HS-5 (cell line): ENCODE measurements at places on chromosomes 4 and X.

DNA sequence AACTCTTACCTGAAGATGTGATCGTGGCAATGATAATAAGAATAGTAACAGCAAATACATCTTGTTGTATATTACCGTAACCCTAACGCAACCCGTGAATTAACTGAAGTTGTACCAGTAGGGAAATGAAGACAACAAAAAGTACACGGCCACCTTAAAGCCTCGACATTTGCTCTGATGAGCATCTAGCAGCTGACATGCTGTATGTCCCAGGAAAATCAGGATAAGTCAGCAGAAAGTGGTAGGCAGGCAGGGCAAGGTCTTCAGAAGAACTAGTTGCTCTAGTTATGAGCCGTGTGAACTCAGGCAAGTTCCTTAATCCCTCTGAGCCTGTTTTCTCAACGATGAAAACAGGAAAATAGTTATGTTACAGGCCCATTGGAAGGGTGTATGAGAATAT lies 7.7 kb upstream of the ASB5 start:
- no peak for DNase-seq

- no peak for DNase-seq
Measured at GRCh38 chrX:87582453-87582852, 64.9 kb downstream of the KLHL4 start.

DNA sequence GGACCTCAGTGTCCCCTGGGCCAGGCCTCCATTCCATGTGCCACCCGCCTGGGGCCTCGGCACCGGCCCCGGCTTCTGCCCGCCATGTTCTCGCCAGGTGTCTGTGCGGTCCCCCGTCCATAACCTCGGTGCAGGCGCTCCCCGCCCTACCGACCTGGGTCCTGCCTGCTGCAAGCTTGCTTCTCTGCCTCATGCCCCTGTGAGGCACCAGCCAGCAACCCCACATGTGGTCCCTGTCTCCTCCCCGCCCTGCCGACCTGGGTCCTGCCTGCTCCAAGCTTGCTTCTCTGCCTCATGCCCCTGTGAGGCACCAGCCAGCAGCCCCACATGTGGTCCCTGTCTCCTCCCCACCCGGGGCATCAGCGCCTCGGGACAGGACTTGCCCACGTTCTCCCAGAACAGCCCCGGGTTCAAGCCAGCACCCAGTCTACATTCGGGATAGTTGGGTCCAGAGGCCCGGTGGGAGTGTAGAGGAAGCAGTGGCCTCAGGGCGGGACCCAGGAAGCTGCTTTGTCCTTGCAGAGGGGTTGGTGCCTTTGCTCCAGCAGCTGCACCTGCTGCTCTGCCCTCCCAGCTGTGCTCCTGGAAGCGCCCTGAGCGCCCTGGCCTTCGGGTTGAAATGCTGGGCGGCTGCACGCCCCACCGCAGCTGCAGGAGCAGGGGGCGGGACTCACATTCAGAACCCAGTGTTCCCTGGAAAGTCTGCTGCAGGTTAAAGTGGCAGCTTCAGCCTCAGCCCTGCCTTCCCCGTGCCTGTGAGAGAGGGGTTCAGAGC lies 20.1 kb upstream of the UVSSA start:
- DNase-seq, result no peak

DNA sequence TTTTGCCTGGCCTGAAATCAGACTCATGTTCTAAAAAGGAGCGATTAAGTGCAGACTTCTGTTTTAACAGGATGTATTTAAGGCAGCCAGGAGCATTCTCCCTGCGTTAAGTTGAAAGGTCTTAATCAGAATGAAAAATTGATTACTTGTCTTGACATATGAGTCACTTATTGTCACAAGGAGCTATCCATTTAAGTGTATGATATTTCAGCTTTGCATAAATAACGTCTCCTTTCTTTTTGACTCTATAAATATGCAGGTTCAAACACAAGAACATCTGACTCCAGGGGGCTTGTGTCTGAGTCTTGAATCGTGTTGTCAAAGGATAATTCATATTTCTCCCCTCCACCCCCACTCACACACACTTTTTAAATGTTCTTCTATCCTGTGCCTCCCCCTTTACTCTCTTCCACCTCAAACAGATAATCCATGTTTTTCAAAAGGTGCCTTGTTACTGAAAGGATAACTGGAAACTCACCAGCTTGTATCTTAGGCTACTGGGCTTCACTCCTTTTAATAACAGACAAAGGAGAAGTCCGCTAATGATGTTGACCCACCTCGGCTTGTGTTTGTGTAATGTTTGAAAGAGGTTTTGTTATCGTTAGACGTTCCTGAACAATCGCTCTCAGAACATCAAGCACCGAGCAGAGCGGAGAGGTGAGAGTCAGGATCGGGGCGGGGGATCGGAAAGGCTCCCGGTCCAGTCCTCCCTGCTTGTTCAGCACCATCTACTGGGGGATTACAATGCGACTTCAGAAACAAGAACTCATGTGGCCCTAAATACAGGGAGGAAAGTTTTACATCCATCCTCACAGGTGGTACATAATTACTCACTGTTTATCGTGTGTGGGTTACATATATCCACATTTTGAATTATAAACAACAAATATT lies 107.5 kb upstream of the RPL34 start:
- DNase-seq, result no peak

DNA sequence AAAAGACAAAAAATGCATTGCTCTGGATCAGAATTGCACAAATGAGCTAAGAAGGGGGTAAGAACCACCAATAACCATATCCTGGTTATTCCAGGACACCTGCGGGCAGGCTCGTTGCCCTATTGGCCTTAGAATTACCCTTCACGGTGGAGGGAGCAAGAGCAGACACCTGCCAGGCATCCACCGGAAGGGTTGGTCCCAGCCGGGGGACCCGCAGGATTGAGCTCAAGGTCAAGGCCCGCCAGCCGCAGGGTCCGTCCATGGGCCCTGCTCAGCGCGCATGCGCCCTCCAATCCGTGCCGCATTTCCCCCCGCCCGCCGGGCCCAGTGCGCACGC lies 575 bp downstream of the SLC25A6 start:
- peak; percentile 46 for DNase-seq

DNA sequence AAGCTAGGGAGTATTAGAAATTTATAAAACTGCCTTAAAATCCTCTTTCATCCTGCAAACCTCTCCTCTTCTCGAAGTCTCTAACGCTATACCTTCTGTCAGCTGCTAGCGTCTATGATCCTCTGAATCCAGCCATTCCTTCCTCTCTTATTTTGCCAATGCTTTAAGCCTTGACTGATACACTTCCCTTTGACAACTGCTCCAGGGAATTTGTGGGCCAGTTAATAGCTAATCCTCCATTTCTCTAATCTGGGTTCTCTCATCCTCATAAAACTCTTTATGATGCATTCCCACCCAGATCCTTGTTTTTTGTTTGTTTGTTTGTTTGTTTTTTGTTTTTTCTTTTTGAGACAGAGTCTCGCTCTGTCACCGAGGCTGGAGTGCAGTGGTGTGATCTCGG lies 293.6 kb upstream of the PUDP start:
- DNase-seq, result no peak

- no peak for DNase-seq
Measured at GRCh38 chrX:69232945-69233344, 67.7 kb upstream of the PJA1 start.

- no peak for DNase-seq
Measured at GRCh38 chr4:28548594-28548993, 1688.0 kb downstream of the STIM2 start.

DNA sequence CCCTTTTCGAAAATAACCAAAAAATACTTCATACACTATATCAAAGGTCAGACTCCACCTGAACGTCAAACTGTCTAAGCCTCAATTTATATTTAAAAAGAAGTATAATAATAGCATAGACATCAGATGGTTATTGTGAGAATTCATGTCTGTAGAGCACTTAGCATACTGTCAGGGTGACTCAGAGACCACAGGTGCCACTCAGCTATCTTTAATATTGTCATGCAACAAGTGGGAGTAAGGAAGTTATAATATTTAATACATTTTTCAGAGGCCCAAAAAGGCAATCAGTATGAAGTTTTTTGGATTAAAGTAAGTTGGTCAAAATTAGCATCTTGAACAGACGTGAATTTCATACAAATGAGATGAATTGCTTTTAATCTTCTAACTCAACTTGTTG lies 93.3 kb downstream of the PHOX2B start:
- no peak for DNase-seq

- DNase-seq, result no peak
Measured at GRCh38 chrX:110745288-110745687, 50.3 kb downstream of the CHRDL1 start.

GRCh38 chrX:44462850-44463249 lies 79.8 kb downstream of the FUNDC1 start:
- DNase-seq, result no peak

- no peak for DNase-seq
Measured at GRCh38 chrX:6291444-6291843, 62.8 kb upstream of the NLGN4X start.

GRCh38 chr4:20253283-20253734 lies 1.6 kb downstream of the SLIT2 start:
- DNase-seq, result no peak

DNA sequence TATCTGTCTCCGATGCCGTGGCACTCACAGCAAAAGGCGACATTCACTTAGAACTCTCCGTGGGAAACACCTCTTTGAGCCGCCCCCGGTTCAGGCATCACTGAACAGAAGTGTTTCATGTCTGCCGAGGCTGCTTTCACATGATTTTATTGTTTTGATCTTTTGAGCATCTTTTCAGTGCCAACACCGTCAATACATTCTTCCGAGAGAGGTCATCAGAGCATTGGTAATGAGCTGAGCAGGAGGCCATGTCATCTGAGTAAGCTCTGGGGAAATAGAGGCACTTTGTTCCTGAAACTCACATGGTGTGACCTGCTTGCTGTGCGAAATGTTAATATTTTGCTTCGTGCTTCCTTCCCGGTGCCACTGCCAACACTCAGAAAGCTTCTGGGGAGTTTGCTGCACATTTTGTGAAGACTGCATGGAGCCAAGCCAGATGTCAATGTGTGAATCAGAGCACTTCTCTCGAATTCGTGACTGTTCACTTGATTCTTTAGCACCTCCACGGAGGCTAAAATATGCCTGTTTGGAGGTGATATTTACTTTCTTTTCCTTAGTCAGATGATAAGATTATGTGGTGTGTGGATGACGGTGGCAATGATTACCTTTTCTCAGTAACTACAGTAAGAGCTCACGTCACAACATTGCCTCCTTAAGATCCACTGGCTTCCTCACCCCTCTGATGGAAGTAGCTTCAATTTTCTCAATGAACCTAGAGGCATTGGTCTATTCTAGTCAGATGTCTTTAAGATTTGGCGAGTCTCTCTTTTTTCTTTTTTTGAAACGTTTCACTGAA lies 222.3 kb upstream of the HS3ST1 start:
- no peak for DNase-seq

DNA sequence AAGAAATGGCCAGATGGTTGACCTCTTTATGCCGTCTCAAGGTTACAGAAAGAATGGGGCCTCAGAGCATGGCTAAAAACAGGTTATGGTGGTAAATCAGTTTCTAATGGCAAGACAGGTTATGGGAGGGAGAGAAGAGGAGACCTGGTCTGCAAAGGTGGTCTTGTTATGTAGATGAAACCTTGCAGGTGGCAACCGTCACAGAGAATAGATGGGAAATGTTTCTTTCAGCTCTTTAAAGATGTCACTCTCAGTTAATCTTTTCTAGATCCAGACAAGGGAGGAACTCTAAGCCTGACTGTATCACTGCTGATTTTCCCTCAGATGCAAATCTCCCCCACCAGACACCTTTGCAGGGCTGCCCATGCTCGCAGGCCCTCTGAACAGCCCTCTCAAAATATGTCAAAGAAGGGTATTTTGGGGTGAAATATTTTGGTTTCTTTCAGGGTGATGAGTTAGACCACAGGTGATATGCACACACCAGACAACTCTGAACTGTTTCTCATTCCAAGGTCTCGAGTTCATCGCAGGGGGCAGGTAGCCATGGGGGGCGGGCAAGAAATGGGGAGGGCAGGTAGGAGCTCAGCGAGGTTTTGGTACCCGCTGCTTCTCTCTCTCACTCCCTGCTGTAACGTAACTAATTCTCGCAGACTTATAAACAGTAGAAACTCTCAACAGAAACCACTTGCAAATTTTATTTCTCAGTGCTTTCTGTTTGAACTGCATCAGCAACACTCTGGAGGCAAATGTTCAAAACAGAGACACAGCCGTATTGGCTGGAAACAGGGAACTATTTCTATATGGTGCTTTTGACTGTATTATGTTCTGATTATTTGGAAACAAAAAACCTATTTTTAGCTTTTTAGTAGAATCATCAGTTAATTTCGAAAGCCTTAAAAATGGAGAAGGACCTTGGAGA lies 32.4 kb downstream of the CASP3 start:
- no peak for DNase-seq

DNA sequence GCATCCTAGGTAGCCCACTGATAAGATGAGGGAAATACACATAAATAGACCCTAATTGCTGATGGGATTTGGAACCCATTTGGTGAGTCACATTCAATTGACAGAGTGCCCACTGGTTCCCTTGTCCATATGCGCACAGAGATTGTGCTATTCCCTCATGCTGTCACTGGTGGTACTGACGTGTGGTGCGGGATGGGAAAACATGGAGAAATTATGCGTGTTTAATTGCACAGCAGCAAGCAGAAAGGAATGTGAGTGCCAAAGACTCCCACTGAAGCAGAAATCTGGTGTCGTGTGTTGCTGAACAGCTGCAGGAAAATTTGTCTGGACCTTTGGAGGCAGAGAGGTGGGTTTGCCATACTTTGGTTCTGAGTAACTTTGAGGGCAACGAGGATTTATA lies 92.2 kb downstream of the NHSL2 start:
- DNase-seq, result no peak

GRCh38 chrX:84205276-84205675 lies 17.3 kb upstream of the RPS6KA6 start:
- DNase-seq, result no peak
